Osteocyte (in vitro differentiated cells): ENCODE measurements at places on chromosomes 4 and X. TPM values are rescaled to one million over a fixed set of nuclear protein-coding genes. Genes with fewer than 3 reads are reported as not detected.

The PAGE1 gene
- not detected in 2 replicates for total RNA-seq

- DNase-seq: no peak
These were observed 334.6 kb downstream of the PCDH10 start for GRCh38 chr4:133483600-133484246.

The CSAG3 gene
- not detected in 2 replicates for total RNA-seq

The PPEF1 gene
- total RNA-seq: 0.18 and 1.2 TPM in 2 replicates

DNA sequence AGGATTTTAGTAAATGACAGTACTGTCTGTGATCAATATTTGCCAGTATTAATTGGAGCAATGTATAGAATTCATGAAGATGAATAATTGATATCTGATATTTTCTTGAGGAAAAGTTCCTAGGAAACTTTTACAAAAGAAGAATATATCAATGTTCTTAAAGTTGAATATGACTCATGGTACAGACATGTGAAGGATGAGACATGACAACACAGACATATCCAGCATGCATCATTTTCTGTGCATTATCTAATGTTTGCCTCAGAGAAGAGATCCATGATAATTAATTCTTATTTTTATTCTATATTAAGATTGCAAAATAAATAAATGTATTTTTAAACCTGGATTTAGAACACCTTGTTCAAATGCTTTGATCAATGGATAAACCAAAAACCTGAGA is 452.9 kb upstream of the EPHA5 start:
- DNase-seq: no peak

DNA sequence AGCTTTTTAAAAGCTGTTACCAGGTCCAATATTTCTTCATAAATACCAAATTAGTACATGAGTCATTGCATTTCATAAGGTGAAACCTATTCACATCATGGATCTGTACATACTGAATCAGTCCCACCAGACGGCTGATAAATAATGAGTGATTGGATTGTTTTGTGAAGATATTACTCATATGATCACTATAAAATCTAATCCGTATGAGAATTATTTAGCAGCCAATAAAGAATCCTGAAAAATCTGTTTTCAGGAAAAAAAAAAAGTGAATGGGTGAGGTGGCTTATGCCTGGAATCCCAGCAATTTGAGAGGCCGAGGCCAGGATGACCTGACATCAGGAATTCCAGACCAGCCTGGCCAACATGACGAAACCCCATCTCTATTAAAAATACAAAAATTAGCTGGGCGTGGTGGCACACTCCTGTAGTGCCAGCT is 438.1 kb downstream of the INPP4B start:
- no peak for DNase-seq

The FGD1 gene
- 29.0 and 29.5 TPM in 2 replicates for total RNA-seq

DNA sequence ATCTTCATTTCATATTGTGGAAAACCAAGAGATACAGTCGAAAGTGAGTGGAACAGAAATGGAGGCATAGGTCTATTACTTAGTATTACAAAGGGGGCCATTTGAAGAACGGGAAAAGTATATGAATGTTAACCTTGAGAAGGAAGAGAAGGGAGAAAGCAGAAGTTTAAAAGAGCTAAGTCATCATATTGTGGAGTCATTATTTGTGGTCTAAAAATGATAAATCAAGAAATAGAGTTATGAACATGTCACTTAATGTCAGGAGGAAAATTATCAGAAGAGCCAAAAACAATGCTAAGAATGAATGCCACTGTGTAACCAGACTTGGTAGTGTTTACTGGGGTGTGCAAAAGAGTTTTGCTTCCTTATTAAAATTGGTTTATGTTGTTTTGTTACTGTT is 589.5 kb upstream of the LCORL start:
- DNase-seq: no peak

GRCh38 chr4:145019346-145019745 is 78.7 kb downstream of the ANAPC10 start:
- DNase-seq: no peak

The MAPK10 gene
- 16.2 and 19.2 TPM in 2 replicates for total RNA-seq

- no peak for DNase-seq
These were observed 34.4 kb upstream of the TBL1X start for GRCh38 chrX:9430346-9430921.

The MAGEA2 gene
- not detected in 2 replicates for total RNA-seq

GRCh38 chr4:13793020-13793710 is 165.6 kb upstream of the BOD1L1 start:
- DNase-seq: no peak

GRCh38 chr4:88836216-88836615 is 138.6 kb upstream of the NAP1L5 start:
- no peak for DNase-seq

The DCLK2 gene
- 12.6 and 14.1 TPM in 2 replicates for total RNA-seq

The DCAF12L1 gene
- total RNA-seq: not detected in 2 replicates

GRCh38 chr4:89712141-89712540 is 124.8 kb downstream of the SNCA start:
- DNase-seq: no peak

- DNase-seq: no peak
These were observed 8.5 kb downstream of the RAB9A start for GRCh38 chrX:13697455-13697854.

The OFD1 gene
- total RNA-seq: 15.2 and 17.3 TPM in 2 replicates

The EXOSC9 gene
- 23.3 and 24.0 TPM in 2 replicates for total RNA-seq

DNA sequence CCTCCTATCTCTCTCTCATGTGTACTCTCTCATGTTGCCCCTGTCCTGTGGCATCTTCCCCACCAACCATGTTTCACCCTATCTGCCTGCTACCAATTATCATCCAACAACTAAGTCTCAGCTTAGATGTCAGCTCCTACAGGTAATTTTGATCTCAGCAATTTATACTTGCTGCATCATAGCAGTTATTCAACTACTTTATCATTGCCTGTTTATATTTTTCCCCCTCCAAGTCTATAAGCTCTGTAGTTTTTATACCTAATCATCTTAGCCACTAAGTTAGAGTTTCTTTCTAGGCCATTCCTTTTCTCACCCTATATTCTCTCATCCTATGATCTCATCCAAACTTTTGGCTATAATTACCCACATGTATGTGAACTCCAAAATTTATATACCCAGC is 50.7 kb downstream of the MAB21L2 start:
- no peak for DNase-seq

DNA sequence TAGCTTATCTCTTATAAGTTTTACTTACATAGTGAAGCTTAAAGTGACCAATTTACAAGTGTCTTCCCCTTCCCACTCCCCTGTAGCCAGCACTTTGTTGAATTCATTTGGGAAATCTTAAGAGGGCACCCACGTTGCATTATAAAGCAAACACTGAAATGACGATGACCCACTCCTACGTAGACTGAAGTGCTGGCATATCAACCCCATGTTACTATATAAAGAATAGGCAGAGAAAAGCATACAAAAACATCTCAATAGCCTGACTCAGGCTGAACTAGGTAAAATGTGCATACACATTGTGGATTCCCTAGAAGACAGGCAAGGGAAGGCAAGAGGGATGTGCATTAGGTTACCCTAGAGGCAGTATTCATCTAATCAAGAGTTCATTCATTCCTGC is 313.4 kb downstream of the TENM3 start:
- no peak for DNase-seq

DNA sequence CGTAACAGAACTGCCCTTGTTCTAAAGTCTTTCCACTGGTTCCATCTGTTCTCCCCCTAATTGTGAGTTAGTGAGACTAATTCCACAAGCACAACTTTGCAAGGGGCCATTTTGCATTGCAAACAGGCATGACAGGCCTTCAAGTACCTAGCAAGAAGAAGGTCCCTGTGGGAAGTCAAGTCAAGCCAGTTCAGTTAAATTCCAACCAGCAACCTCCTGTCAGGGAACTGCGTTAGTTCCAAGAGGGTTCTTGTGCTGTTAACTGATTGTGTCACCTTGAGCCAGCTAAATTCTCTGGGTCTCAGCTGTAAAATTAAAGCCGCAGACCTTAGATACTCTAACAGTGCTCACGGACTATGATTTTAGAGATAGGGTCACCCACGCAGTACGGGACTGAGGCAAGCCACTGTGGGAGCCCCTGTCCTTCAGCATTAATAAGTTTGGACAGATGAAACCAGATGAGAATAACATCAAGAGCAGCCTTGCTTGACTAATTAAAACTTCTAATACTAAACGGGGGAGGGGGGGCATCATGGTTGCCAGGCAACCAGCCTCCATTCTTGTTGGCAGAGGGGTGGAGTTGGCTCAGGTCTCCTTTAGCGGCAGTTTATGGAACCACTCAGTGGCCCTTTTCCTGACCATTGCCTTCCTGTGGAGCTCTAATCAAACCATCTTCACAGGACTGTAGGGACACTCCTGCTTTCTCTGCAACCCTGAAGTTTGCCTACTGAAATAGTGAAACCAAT is 24.1 kb upstream of the TMEM150C start:
- DNase-seq: no peak

The CLDN34 gene
- total RNA-seq: 0.59 TPM in 1 of 2 replicates, not detected in the other

- DNase-seq: no peak
These were observed 203.9 kb upstream of the VCX3A start for GRCh38 chrX:6738518-6739470.

GRCh38 chr4:40281913-40282312 is 53.2 kb upstream of the CHRNA9 start:
- DNase-seq: no peak

GRCh38 chr4:168841000-168841671 is 168.9 kb downstream of the CBR4 start:
- DNase-seq: no peak

- no peak for DNase-seq
These were observed 56.6 kb upstream of the NRK start for GRCh38 chrX:105765691-105766090.

The UGT2B7 gene
- 0.91 and 0.97 TPM in 2 replicates for total RNA-seq

GRCh38 chr4:120736312-120736711 is 186.2 kb downstream of the PRDM5 start:
- no peak for DNase-seq
